ENCODE measurements at places on chromosomes 3 and 15. TPM values are rescaled to one million over a fixed set of nuclear protein-coding genes. Genes with fewer than 3 reads are reported as not detected.

DNA sequence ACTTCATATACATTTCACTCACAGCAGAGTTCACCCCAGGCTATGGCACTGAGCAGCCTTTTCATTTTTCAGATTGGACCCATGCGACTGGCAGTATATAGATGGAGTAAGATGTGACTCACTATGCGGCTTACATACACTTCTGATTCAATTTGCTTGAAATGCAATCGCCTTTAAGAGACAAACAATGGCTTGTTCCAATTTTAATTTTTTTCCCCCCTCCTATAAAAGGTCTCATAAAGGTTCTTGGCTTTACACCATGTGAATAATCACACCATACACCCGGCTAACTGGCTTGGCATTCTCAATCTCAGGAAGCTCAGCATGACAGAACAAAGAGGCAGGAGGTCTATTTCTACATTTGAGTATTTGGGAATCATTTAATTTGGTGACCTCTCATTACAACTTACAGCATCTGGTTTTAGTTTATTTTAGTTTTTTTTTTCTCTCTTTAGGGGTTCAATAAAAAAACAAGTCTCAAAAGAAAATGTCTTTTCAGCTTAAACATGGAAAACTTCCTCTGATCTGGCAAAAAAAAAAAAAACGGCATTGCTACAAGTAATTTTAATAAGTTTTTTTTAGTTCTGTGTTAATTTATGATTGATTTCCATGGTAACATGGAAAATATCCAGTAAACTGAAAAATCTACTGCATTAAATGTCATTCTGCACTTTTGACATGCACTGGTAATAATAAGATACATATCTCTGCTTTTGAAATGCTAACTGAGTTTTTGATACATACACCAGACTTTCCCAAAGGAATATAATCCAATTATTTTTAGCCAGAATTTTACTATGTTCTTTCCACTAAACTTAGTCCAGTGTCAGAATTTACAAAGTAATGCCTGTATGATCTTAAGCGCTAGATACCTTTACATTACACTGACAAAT lies 38.8 kb downstream of the GADL1 start:
- no peak for DNase-seq

GRCh38 chr15:82184776-82185175 lies 77.8 kb downstream of the EFL1 start:
- no peak for DNase-seq

The FGD5 gene
- under 0.01 TPM for total RNA-seq

The DYNC1LI1 gene
- 32.2 TPM for total RNA-seq

DNA sequence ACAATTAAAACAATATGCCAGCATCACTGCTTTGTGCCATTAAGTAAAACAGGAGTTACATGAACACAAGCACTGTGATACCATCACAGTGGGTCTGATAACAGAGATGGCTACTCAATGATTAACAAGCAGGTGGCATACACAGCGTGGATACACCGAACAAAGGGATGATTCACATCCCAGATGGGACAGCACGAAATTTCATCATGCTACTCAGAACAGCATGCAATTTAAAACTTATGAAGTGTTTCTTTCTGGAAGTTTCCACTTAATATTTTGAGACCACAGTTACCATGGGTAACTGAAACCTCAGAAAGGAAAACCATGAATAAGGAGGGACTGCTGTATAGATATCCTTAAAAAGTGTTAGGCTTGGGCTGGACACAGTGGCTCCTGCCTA lies 44.5 kb downstream of the SLC24A1 start:
- DNase-seq: peak; percentile 66

The OXTR gene
- total RNA-seq: 310 TPM

The DNAH12 gene
- total RNA-seq: under 0.01 TPM

DNA sequence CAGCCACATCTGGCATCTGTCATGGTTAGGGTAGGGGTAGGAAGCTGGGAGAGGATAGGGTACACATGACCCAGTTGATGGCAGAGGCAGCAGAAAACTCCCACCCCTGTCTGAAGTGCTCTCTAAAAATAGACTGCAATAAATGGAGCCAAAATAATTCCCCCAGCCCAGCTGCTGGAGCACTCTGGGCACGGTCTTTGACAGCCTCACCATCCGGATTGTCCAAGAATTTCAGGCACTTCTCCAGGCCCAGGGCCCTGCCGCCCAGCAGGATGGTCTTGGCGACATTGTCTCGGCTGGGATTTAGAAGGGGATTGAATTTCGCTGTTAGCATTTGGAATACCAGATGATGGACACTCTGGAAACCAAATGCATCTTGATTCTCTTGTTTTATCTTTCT lies 103.7 kb downstream of the IQSEC1 start:
- DNase-seq: no peak

- no peak for DNase-seq
Measured at GRCh38 chr15:58444056-58444455, 12.3 kb downstream of the LIPC start.

All from fibroblast of villous mesenchyme (primary cell).